Hematopoietic multipotent progenitor cell (in vitro differentiated cells): ENCODE measurements at places on chromosomes 4 and X.

GRCh38 chr4:181007751-181008150 is 1235.5 kb upstream of the TENM3 start:
- DNase-seq = no peak

GRCh38 chrX:152850465-152850864 is 19.6 kb downstream of the NSDHL start:
- DNase-seq = no peak

- DNase-seq = no peak
Observed at GRCh38 chrX:12804655-12805054, 13.4 kb downstream of the PRPS2 start.

- no peak for DNase-seq
Observed at GRCh38 chr4:128908735-128909134, 99.2 kb downstream of the JADE1 start.

GRCh38 chr4:9735515-9735914 is 45.9 kb upstream of the DRD5 start:
- no peak for DNase-seq

- DNase-seq = no peak
Observed at GRCh38 chrX:108945883-108946523, 209.6 kb upstream of the IRS4 start.

DNA sequence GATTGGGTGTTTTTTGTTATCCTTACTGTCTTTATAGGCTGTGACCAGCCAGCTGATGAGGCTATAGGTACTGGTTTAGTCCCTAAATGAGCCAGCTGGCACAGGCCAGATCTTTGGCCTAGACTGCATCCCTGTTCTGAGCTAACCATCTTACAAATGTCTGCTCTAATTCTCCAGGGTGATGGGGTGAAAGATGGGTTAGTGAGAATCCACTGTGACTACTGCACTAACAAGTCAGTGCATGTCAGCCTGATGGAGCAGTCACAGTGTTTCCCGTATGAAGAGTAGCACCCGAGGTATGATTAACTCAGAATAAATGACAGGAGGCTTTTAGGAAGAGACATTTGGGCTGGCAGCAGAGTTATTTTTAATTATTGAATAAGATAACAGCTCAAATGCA is 181.0 kb downstream of the DCTD start:
- no peak for DNase-seq

DNA sequence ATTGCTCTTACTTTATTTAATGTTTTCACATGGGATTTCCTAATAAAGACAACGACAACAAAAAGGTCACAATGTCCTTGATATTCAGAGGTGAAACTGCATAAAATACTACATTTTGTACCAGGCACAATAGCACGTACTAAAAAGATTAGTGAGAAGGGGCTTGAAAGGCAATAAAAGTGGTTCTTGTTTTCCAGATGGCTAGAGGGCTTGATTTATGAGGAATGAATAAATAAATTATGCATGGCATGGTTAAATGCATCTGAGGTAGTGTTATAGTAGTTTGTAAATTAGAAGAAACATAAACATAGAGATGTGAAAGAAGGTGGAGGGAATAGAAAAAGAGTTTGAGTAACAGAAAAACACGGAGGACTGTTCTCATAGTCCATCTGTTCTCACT is 123.4 kb downstream of the CLCN5 start:
- DNase-seq = no peak

DNA sequence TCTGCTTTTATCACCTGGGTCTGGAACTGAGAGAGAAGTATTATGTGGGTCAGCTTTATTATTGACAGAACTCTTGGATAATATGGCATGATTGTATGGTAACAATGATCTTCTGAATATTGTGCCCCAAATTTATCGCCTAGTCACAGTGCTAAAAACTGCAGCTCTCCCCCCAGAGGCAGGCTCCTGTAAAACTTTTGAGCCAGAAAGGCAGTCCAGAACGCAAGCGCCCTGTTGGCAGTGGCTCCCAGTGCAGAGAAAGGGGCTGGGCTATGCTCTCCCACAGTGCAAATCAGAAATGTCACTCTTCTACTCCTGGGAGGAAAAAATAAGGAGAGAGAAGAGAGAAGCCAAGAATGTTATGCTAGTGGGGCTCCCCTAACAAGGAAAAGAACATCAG is 50.5 kb downstream of the HELT start:
- DNase-seq = no peak

GRCh38 chr4:32574803-32575202 is 1854.6 kb downstream of the PCDH7 start:
- no peak for DNase-seq

DNA sequence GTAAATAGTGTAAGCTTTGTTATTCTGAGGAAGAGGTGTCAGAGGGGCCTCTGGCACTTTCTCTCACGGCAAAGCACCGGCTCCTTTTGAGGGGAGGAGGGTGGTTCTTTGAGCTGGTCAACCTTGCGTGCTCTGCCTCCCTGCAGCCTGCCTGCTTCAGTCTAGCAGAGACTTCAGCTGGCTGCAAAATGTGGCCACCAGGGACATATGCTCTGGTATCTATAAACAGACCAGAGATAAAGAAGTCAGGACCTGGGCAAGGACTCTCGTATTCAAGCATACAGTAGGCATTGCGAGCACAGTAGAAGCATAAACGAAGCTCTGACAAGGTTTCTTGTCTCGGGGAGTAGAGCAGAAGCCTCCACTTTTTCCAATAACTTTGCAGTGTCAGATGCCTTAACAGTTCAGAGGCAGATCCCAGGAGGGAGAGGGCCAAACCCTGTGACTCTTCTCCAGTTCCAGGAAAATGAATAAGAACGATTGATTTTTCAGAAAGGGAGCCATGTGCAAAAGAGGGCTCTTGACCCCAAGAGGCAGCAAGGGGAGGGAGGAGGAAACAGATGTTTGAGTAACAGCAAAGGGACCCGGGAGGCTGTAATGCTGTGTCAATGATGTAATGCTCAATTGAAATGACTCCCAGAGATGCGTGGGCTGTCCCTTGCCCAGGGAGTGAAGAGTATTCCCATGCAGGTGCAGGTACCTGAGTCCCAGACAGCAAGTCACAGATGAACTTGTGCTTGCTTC is 57.9 kb upstream of the TEX13D start:
- no peak for DNase-seq

- DNase-seq = no peak
Observed at GRCh38 chr4:24644983-24645764, 60.8 kb upstream of the DHX15 start.

GRCh38 chrX:134388161-134389109 is 71.5 kb upstream of the HPRT1 start:
- DNase-seq = no peak

DNA sequence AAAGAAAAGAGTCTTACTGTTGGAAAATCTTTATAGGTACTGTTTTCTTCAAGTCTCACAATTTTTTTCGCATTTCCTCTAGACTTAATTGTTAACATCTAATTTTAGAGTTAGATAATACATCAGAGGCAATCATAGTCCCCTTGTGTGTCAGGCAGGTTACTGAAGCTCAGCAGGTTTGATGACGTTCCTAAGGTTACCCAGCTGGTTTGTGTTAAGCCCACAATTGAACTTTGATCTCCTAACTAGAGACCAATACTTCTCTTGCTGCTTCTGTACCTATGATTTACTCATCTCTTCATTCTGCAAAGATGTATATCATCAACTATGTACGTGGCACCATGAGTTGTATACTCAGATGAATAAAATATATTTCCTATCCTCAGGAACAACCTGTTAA is 131.6 kb upstream of the STIM2 start:
- DNase-seq = no peak

GRCh38 chr4:86218746-86219473 is 140.9 kb downstream of the MAPK10 start:
- no peak for DNase-seq

DNA sequence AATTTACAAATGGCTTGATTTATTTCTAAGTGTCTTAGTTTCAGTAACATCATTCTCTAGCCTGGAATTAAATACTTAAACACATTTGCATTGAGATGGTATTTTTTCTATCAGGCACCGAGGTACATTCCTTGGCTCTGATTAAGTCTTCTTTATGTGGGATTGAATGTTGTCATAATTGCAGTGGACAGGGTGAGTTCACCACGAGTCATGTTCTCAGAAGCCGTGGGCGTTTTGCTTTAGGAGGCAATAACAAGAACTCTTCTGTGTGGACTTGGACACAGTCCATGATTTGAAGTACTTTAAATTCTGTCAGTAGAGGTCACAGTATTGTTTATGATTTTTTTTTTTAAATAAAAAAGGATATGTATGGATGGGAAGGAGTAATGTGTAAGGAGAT is 57.1 kb upstream of the EFHC2 start:
- DNase-seq = no peak

GRCh38 chr4:93855926-93856325 is 27.4 kb downstream of the ATOH1 start:
- no peak for DNase-seq

- no peak for DNase-seq
Observed at GRCh38 chrX:52576946-52577345, 60.1 kb upstream of the XAGE1B start.

- no peak for DNase-seq
Observed at GRCh38 chr4:79450053-79450452, 42.0 kb upstream of the GK2 start.

GRCh38 chr4:86959588-86960500 is 25.0 kb downstream of the AFF1 start:
- DNase-seq = no peak

GRCh38 chr4:136831553-136831952 is 700.7 kb downstream of the PCDH18 start:
- DNase-seq = no peak

DNA sequence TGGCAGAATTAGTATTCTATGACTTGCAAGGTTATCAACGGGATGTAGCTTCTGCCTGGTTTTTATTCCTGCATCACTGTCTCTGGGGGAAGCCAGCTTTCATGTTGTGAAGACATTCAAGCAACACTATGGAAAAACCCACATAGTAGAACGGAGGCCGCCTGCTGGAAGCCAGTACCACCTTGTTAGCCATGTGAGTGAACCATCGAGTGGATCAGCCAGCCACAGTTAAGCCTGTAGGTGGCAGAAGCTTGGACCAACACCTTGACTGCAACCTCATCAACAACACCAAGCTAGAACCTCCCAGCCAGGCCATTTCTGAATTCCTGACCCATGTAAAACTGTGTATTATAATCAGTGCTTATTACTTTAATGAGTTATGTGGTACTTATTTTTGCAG is 538.2 kb downstream of the KCNIP4 start:
- DNase-seq = no peak

- peak; percentile 32 for DNase-seq
Observed at GRCh38 chr4:112513971-112514646, 1.9 kb downstream of the NEUROG2 start.

DNA sequence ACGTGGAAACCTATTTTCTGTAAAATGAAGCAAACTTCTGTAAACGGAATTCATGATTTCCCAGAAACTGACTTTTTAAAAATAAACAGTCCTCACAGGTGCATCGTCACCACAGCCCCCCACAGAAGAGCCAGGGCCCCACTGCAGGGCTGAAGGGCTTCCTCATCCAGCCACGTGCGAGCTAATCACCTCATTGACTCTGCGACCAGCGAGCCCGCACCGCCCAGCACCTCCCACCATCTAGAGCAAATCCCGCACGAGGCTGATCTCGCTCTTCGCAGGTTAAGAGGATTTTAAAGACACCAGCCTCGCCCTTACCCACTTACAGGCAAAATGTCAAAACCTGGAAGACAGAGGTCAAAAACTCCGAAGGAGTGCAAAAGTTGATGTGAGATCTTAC is 14.8 kb downstream of the PPP2R3B start:
- no peak for DNase-seq

- DNase-seq = no peak
Observed at GRCh38 chrX:26845056-26845455, 618.1 kb downstream of the PPP4R3C start.

DNA sequence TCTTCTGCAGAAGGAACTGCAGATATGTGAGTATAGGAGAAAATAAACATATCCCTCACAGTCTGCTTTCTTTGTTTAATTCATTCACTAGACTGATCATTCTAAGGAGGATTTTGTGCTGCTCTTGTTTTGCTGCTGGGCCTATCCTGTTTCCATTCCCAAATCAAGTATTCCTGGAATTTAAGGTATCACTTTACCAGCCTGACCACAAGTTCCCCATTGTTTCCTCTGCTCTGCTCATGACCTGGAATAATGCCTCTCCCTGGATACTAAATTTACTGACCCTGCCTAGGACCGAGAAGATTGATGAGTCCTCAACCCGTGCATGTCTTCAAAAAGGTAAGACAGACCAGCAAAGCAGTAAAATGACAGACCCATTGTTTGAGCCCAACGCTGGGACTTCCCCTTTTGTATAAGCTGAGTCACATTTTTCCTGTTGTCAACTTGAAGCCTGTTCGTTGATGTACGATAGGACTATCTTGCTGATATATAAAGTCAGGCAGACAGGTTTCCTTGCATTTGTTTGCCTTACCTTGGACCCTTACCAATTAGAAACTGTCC is 85.5 kb upstream of the TET2 start:
- peak; percentile 81 for DNase-seq

- DNase-seq = no peak
Observed at GRCh38 chrX:16386126-16386525, 218.8 kb downstream of the MAGEB17 start.

DNA sequence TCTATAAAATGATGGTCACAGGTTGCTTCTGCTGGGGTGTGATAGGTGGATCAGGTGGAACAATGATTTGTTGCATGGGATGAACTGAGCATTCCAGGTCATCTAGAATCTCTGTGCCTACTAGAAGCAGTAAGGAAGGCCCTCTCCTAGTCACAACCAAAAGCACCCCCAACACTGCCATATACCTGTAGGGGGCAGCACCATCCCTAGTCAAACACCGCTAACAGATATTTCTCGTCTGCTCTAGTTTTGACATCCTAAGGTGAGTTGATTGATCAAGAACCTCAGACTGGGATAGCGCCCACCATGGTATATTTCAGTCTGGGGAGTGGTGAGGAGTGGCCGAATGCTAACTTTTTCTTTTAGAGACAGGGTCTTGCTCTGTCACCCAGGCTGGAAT is 160.2 kb downstream of the NHS start:
- DNase-seq = no peak

- DNase-seq = no peak
Observed at GRCh38 chr4:154569028-154569427, 6.2 kb downstream of the FGB start.

GRCh38 chr4:85837439-85837733 is 362.4 kb downstream of the ARHGAP24 start:
- DNase-seq = no peak

- peak; percentile 90 for DNase-seq
Observed at GRCh38 chrX:72094894-72095293, 36.8 kb downstream of the RTL5 start.

DNA sequence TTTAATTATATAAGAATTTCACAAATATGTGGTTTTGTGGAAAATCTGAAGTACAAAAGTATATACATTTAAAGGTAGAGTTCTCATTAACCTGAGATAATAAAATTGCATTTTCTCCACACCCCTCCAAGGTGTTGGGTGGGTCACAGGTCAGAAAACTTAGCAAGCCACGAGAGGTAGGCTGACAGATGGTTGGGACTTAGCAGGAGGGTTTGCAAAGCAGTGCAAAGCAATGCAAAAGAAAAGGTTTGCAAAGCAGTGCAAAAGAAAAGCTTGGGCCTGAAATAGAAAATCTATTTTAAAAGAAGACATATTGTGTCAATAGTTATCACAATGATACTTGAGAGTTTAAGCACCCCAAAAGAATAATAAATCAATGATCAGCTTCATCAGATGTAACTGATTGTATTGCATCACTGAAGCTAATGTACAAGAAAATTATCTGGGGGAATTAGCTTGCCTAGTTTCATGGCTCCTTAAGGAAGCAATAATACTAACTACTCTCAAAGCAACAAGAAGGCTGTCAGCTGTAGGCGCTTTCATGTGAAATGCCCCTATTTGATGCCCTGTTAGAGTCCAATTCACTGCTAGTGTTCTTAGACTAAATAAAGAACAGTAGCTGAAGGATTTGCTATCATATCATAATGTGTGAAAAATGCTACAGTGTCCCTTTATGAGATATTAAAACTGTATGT is 319.5 kb downstream of the KCNIP4 start:
- no peak for DNase-seq
